Cortex of kidney (tissue), 1 donor: ENCODE measurements at places on chromosomes 3 and 15.

- DNase-seq, result no peak
Measured at GRCh38 chr3:53712817-53713388, 133.3 kb downstream of the CHDH start.

- no peak for DNase-seq
Measured at GRCh38 chr15:43509660-43510199, 7.7 kb upstream of the MAP1A start.

GRCh38 chr3:126664591-126665214, 9.8 kb upstream of the TXNRD3 start:
- DNase-seq, result no peak

GRCh38 chr3:69893274-69893673, 106.3 kb upstream of the SAMMSON start:
- no peak for DNase-seq

DNA sequence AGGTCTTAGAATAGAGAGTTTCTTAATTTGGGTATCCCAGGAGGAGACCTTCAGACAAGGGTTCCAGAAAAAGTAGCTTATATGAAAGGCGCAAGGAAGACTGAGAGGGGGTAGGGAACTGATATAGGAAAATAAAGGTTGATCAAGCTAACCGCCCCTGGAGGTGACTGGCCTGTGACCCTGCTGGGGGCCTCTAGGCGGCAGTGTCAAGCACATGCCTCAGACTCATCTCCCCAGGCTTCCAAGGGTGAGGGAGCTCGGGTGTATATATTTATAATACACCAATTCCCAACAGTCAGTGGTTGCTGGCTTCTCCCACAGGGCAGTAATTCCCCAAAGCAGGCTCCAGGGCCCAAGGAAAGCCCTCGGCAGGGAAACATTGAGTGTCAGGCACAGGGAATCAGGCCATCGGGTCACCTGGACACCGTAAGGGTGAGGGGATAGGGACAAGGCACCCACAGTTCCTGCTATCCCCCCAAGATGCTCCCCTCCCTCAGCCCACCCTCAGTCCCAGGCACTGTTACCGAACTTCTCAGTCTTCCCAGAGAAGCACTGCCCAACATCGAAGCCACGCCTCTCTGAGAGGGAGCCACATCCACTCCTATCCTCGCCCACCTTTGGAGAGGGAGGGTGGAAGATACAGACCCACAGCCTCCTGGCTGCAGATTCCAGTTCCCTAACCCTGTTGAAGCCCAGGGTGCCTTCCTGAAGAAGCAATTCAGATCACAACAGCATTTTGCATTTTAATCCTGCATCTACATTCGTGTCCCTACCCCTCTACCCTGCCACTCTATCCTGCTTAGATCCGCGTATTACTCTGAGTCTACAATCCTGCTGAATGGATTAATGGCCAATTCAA, 19.5 kb upstream of the CAV3 start:
- DNase-seq, result no peak

DNA sequence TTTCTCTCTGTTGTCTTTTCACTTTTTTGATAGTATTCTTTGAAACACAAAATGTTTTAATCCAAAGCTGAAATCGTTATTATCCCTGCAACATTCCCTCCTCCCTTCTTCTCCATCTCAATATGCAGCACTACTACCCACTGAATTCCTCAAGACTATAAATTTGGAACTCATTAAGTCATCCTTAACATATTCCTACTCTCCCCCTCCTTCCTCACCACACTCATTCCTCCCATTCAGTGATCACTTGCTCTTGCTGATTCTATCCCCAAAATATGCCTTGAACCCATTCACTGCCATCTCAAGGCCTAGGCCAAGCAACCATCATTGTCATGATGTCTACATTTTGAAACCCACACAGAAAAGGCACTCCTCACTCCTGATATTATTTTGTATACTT, 2.4 kb upstream of the PIK3R4 start:
- no peak for DNase-seq

DNA sequence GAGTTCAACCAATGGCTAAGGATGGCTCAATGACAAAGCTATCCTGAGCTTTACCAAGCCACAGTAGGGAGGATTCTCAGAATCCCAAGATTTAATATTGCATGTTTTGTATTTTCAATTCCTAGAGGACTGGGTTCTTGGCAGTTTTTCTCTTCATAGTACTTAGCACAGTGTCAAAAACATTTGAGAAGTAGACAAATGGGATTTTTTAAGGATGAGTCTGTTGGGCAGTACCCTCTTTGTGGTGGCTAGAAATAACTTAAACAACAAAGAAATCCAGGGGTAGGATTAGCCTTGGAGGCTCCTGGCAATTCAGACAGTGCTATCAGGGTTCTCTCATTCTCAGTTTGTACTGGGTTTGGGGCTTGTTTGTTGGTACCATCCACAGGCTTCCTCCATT, 212.8 kb upstream of the RORA start:
- no peak for DNase-seq

DNA sequence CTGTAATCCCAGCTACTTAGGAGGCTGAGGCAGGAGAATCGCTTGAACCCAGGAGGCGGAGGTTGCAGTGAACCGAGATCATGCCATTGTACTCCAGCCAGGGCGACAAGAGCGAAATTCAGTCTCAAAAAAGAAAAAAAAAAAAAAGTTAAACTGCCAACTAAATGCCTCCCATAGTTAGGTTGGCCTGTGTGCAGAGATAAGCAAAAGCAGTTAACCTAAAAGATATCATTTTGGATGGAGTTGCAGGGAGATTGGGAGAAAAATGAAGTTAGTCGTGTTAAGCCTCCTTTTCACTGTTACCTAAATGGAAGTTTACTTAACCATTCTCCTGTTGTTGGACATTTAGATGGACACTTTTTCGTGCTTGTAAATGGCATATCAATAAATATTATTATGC, 11.4 kb upstream of the FETUB start:
- DNase-seq, result no peak

- DNase-seq, result no peak
Measured at GRCh38 chr3:28247286-28247685, 5.9 kb downstream of the CMC1 start.

GRCh38 chr3:62325896-62326295, 47.5 kb downstream of the FEZF2 start:
- no peak for DNase-seq

DNA sequence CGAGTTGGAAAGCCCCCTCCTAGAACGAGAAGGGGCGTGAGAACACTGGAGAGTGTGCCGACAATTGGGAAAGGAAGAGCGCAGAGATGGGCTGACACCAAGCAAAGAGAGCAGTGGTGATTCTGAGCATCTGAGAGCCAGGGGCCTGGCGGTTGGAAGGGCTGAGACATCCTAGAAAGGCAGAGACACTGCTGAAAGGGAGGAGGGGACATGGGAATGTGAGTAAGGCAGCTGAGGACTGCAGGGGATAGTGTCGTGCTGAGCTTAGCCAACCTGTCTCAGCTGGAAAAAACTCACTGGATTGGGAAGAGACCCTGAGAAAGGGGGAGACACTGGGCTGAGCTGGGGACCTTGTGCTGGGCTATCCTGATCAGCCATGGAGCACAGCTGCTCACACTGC, 58.1 kb upstream of the SLC6A6 start:
- DNase-seq, result no peak

DNA sequence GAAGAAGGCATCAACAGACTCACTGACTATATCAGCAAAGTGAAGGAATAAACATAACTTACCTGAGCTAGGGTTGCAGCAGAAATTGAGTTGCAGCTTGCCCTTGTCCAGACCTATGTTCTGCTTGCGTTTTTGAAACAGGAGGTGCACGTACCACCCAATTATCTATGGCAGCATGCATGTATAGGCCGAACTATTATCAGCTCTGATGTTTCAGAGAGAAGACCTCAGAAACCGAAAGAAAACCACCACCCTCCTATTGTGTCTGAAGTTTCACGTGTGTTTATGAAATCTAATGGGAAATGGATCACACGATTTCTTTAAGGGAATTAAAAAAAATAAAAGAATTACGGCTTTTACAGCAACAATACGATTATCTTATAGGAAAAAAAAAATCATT, 17.8 kb downstream of the LMOD3 start:
- DNase-seq, result no peak

DNA sequence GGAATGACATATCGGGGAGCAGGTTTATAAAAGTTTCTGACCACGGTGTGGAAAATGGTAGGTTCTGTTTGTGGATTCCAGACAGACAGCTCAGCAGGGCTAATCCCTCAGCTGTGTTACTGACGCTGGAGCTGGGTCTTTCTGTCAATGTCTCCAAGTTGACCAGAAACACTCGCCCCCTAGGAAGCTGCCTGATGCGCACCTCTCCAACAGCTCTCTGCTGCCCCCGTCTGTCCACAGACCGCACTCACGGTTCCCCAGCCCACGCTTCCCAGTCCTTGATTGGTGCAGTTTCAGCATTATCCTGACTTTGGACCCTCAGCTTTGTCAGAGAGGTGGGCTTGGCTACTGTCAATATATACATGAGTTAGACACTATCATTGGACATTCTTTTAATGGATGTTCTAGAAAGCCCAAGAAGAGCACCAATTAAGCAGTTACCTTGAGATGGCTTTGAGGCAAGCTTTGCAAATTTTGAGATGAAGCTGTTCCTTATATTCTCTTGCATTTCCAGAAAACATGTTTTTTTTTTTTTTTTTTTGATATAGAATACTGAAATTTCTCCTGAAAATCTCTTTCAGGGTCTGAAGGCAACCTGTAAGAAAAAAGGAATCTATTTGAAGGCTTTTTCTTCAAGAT, 98.9 kb upstream of the TBC1D5 start:
- no peak for DNase-seq

DNA sequence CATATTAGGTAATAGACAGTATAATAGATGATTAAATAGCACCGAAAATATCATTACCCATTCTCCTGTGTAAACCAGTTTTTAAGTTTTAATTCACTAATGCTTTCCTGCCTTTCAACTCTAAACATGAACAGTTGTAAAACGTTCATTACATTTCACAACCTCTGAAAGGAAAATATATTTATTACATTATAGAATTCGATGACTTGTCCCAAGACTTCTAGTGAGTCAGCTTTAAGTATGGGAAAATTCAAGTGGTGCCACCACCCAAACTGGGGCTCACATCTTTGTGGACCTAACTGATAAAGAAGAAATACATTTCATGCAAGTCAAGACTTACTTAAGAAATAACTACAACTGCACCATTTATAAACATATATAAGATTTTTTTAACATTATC, 2.0 kb downstream of the TRIM59 start:
- DNase-seq, result no peak

- DNase-seq, result no peak
Measured at GRCh38 chr3:50292159-50293078, at the start of gene IFRD2. Gene IFRD2 (minus strand): TSS chr3:50292429. CDS start chr3:50292274, 155 bp downstream.

DNA sequence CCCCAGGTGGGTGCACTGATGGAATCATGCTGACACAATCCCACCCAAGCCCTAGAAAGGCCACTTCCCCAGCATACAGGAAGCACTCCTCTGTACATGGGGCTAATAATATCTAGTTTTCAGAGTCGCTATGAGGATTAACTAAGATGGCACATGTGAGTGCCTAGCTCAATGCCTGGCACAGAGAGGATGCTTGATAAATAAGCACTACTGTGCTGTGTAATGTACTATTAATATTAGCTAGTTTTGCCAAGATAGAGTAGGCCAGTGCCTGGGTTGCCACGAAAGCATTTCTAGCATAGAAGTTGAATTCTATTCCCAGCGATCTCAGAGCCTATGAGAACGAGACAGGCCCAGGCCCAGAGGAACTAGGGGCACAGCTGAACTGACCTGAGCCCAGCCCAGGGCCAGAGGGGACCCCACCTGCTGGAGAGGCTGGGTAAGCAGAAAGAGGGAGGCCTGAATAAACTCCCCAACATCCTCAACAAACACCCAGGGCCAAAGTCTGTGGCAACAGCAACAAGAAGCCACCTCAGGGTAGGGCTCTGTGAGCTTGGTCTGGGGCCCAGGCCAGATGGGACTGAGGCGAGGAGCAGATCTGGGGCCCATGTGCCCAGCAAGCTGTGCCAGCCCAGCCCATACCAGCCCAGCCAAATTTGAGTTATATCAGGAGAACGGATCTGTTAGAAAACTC, 7.6 kb upstream of the SEMA7A start:
- DNase-seq, result no peak

DNA sequence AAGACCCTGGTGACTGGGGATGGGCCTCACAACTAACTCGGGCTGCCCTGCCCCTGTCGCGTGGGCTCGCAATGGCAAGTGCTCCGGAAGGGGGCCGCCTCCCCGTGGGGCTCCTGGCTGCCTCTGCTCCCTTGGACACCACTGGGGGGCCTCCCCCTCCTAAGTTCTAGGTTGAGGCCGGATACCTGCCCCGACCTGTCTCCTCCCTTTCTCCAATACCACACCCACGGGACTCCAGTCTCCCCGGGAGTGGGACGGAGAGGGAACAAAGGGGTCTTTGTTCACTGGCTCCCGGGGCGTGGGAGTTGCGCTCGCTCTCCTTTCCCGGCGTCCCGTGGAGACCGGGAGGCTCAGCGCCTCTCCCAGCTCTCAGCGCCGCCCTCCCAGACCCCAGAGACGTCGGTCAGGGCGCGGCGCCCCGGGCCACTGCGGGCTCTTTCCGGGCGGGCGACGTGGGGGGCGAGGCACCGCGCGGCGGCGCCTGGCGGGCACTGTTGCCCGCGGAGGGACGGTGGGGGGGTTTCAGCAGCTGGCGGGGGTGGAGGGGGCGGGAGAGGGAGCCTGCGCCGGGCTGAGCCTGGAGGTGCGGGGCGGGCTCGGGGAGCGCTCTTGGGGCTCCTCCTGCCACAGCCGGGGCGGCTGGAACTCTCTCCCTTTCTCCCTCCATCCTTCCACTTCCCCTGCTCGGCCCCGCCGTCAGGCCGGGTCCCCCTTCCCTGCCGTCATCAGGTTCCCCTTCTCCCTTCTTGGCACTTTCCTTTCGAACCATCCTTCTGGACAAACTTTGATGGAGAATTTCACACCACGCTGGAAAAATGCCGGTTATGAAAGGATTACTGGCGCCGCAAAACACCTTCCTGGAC, at the start of gene KCNH8:
Gene KCNH8, plus strand, starts transcription at position 606 of the 863 bp plus-strand sequence. Its CDS starts 210 bp downstream, at position 816.
- DNase-seq, result no peak

DNA sequence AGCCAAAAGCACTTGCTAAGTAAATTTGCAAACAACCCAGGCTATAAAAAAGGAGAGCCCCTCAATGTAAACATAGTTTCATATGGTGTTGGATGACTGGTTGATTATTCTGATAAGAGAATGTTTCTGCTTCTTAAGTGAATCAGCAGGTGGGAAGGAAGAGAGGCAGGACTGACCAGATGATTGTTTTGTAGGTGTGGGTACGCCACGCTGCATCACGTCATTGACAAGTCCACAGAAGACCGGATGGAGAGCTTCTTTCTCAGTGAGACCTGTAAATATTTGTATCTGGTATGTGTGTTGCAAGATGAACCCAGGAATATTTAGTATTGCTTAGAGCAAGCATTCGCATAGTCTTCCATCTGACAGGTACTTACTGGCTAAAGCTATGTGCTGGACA, 23.4 kb downstream of the EDEM1 start:
- no peak for DNase-seq

DNA sequence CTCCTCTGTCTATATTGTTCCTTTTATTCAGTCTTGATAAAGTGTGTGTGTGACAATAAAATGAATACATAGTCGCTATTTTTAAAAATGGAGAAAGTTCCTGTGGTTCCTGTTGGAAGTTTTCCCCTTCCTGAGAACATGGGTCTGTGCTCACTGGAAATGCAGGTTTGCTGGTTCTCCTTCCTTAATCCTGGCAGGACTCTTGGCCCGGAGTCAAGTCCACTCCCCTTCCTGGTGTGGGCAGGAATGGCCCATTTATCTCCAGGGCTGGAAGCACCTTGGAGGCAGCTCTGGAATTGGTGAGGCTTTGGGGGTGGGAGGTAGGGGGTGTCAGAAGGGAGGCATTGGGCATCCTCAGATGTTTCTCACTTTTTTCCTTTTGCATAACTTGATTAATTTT, 30.1 kb downstream of the FOXL2 start:
- DNase-seq, result no peak

GRCh38 chr15:39432912-39433348, 147.9 kb upstream of the THBS1 start:
- DNase-seq, result no peak

GRCh38 chr3:23611737-23612295, 193.9 kb upstream of the UBE2E1 start:
- DNase-seq, result no peak
